Prostate gland (tissue), 2 donors: ENCODE measurements at places on chromosomes 2 and 18. TPM values are rescaled to one million over a fixed set of nuclear protein-coding genes. Genes with fewer than 3 reads are reported as not detected.

The MRPL44 gene
- total RNA-seq, result 33.5 TPM

The DPYSL5 gene
- 1.2 TPM for total RNA-seq

The BMP10 gene
- not detected for total RNA-seq

The CACNB4 gene
- total RNA-seq, result 40.6 TPM

The SOX11 gene
- not detected for total RNA-seq

The ZNF512 gene
- total RNA-seq, result 31.4 TPM

The AGBL5 gene
- total RNA-seq, result 87.1 TPM

The KIF1A gene
- 18.9 TPM for total RNA-seq

The POTEE gene
- total RNA-seq, result 8.6 TPM

The PLCL1 gene
- 6.8 TPM for total RNA-seq

The DQX1 gene
- not detected for total RNA-seq

The IMPACT gene
- 24.8 TPM for total RNA-seq

The OSGEPL1 gene
- total RNA-seq, result 11.7 TPM

The GPR75 gene
- 6.1 TPM for total RNA-seq

The FN1 gene
- total RNA-seq, result 257 TPM

The ADAM17 gene
- 40.0 TPM for total RNA-seq

The TCF23 gene
- 8.5 TPM for total RNA-seq

The CASP8 gene
- total RNA-seq, result 10.0 TPM

The SLC35G4 gene
- total RNA-seq, result not detected

The FAM161A gene
- 5.0 TPM for total RNA-seq

The FIGN gene
- total RNA-seq, result 3.6 TPM

The CHRNG gene
- total RNA-seq, result not detected

The IL1RL1 gene
- 1.3 TPM for total RNA-seq

The REG1B gene
- total RNA-seq, result not detected

The SH3BP4 gene
- total RNA-seq, result 134 TPM

The PLGLB2 gene
- not detected for total RNA-seq

The ABCB11 gene
- not detected for total RNA-seq

The PAX8 gene
- 1.0 TPM for total RNA-seq

The EML6 gene
- 10.7 TPM for total RNA-seq

The EFR3B gene
- total RNA-seq, result 0.14 TPM

The CERKL gene
- 3.9 TPM for total RNA-seq

The ERFE gene
- total RNA-seq, result 7.7 TPM

The LCT gene
- 0.57 TPM for total RNA-seq

The NT5C1B gene
- 4.8 TPM for total RNA-seq

The FNDC4 gene
- 30.6 TPM for total RNA-seq

The EGR4 gene
- total RNA-seq, result 11.4 TPM
